Stimulated activated CD4-positive, alpha-beta T cell treated with anti-CD3 and anti-CD28 coated beads, Interleukin-1b, Interleukin-23, amount 100 ng/mL, for 1 hour (primary cell): ENCODE measurements at places on chromosomes 6 and 20.

- no peak for DNase-seq
Measured at GRCh38 chr6:136782021-136782770, 10.1 kb downstream of the MAP3K5 start.

GRCh38 chr6:158625881-158626305, 18.6 kb downstream of the DYNLT1 start:
- no peak for DNase-seq

GRCh38 chr6:37594895-37595294, 95.2 kb upstream of the CCDC167 start:
- DNase-seq = no peak

GRCh38 chr6:116156405-116157326, 30.7 kb upstream of the COL10A1 start:
- no peak for DNase-seq

GRCh38 chr20:8903655-8904605, 165.0 kb upstream of the PLCB4 start:
- DNase-seq = no peak

- DNase-seq = no peak
Measured at GRCh38 chr6:170044836-170045562, 245.9 kb downstream of the DLL1 start.
